ENCODE measurements at places on chromosomes 1 and 21.

DNA sequence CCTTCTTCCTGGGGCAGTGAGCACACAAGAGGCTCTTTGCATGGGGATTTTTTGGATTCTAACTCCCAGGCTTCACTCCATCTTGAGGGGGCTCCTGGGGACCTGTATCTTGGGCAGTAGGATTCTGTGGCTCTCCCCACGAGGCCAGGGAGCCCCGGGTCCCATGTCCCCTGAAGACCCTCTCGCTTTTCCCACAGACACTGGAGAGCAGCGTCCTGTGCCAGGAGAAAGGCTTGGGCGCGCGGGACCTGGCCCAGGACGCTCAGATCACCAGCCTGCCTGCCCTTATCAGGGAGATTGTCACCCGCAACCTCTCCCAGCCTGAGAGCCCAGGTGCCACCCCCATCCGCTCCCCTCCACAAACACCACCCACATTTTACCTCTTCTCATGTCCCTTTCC, 735 bp downstream of the CROCC start:
- DNase-seq = no peak

DNA sequence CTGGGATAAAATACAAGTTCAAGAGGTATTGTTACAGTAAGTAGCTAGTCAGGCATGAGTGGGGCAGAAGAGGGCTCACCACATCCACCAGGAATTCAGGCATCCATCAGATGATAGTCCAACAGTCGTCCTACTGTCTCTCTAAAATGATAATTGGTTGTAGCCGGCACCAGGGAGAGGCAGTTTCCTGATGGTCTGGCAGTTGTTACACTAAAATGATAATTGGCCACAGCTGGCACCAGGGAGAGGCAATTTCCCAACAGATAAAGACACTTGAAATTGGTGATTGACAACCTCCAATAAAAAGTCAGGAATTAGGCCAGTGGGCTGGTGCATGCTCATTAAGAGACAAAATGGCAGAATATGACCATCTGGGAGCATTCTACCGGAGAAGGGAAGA, 545.8 kb downstream of the AMY1C start:
- no peak for DNase-seq

- no peak for DNase-seq
Observed at GRCh38 chr1:58031416-58031815, 515.1 kb downstream of the OMA1 start.

DNA sequence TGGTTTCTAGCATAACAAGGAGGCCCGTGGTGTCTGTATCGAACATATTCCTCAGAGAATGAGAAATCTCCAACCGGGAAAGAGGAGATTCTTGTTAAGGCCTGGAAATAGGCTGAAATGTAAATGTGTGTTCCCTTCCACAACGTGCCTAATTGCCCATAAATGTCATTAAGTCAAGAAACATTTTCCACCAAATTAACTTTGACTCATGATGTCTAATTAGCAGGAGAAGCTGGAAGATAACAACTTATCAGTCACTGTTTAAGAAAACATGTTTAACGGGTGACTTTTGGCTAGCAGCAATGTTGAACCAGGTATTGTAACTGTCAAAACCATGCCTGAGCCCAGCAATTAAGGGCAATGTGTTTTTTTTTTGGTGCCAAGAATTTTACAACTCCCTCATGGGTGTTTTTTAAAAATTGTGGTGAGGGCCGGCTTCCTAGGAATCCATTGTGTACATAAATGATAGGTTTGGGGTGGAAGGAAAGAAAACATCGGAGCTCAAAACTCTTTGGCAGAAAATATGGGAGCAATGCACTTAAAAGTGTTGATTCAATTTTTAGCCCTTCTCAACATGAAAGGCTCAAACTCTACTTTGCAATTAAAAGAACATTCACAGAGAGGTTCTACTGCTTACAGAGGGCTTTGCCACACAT, 67.0 kb downstream of the OLIG1 start:
- no peak for DNase-seq

DNA sequence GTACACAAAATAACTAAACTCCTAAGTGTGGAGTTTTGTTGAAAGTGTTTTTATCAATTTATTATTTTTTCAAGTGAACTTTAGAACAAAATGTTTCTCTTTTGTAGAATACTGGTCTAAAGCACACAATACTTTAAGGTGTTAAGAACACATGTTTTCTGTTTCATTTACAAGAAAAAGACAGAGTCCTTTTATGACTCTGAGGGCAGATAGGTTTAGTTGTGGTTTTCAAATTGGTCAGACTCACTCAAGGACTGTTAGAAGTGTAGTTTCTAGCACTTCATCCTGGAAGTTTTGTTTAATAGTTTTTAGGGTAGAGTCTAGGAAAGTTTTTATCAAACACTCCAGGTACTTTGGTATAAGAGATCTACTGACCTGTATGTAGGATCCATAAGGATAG, 376.5 kb downstream of the LRRIQ3 start:
- DNase-seq = no peak

GRCh38 chr1:63799820-63800219, 26.0 kb downstream of the ROR1 start:
- DNase-seq = no peak

DNA sequence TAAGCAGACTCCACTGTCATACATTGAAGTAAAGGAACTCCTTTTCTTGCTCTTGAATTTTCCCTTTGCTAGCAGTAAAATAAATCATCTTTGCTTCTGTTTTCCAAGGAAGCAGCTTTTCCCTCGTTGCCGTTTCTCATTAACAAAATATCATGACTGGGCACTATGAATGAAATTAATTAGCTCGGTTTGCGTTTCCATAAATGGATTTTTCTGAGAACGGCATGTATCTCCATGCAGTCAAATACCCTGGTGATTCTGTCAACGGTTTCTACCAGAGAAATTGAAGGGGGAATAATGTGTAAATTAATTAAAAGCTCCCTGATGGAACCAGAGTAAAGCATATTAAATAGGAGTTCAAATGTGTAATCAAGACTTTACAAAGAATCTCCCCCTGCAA, 265.1 kb downstream of the LRRC40 start:
- DNase-seq = no peak

Data from activated CD4-positive, alpha-beta T cell treated with anti-CD3 and anti-CD28 coated beads, Interleukin-2, amount 50 U/mL, for 24 hours (primary cell).